T47D (cell line): ENCODE measurements at places on chromosomes 13 and 19.
A peak's percentile ranks its signal among the peaks of the same experiment; 100 is the strongest.

- DNase-seq: no peak
Observed at GRCh38 chr19:37695144-37695899, 24.2 kb downstream of the ZNF607 start.

DNA sequence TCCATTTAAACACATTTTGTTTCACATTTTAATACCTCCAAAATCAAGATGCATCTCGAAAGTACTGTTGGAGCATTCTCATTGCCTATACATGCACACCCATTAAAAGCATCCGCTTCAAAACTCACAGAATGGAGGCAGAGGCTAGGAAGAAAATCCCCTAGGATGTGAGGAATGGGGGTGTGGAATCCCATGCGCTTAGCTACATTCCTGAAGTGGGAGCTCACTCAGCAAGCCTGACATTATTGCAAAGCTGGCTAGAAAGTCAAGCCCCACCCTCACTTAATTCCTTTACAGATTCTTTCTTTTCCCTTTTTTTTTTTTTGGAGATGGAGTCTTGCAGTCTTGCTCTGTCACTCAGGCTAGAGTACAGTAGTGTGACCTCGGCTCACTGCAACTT is 4.6 kb upstream of the FAM32A start:
- DNase-seq: no peak

DNA sequence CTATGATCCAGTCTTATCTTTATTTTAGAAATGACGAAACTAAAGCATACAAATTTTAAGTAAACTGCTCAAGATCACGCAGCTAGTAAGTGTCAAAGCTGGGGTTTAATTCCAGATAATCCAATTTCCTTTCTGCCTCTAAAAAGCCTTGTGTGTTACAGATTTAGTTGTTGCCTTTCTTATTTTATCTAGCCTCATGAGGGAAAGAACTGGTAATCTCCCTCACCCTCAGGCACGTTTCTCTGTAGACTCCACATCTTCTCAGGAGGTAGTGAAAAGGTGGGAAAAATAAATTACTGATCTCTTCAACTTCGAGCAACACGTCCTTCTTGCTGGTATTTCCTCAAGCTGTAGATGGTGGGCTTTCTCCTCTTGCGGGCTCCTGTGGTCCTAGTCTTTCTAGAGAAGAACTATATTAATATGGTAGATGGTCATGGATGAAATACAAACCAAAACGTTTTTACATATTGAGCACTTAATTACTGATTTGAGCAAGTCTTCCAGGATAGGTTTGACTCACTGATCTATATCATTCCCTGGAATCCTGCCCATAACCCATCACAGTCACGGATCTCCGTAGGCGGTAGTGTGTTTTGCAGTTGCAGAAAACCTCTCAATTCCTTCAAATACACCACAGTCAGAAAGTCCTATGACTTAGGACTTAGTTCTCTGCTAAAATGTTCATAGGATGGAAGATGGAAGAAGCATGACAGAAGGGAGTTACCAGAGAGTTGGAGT is 519.5 kb downstream of the DCT start:
- DNase-seq: no peak

- DNase-seq: no peak
Observed at GRCh38 chr19:44812142-44812718, 3.3 kb downstream of the BCAM start.

GRCh38 chr19:47315125-47315821 is 5.6 kb downstream of the C5AR1 start:
- DNase-seq: peak; percentile 53

DNA sequence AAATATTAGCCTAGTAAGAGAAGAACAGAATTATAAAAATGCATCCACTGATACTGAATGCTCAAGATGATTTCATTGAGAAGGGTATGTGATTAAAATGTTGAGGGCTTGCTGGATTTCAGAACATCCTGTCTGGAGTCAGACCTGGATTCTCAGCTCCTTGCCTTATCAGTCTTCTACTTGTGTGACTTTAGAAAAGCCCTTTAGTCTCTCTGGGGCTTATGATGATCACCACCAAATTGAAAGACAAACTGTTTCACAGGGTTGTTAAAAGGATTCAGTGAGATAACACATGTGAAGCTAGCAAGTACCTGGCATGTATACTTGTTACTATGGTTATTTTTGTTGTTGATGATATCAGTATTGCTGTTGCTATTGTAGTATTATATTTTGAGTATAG is 118.4 kb downstream of the GPC6 start:
- no peak for DNase-seq

DNA sequence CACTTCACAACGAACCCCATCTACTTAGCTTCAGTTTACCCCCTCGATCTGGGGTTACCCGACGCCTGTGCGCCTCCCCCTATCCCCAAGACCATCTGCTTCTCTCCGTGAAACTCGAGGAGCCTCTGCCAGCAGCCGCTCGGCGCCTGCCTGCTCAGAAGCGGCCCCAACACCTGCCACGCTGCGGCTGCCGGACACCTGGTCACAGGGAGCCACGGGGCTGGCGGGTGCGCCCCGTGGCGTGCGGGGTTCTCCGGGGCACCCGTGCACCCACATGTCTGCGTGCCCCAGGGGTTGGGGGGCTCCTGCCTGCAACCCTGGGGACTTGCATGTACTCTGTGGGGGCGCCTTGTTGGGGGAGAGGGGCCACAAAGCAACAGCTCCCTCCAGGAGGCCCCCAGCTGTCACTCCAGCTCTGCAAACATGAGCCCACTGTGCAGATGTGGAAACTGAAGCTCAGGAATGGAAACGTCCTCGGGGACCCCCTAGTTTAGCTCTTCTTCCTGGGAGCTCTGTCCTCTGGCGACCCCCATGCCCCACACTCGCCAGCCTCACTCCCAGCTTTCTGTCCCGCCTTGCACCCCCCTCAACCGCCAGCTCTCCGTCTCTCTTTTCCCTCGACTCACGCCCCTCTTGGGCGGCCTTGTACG is 7.0 kb upstream of the SEMA6B start:
- DNase-seq: no peak

DNA sequence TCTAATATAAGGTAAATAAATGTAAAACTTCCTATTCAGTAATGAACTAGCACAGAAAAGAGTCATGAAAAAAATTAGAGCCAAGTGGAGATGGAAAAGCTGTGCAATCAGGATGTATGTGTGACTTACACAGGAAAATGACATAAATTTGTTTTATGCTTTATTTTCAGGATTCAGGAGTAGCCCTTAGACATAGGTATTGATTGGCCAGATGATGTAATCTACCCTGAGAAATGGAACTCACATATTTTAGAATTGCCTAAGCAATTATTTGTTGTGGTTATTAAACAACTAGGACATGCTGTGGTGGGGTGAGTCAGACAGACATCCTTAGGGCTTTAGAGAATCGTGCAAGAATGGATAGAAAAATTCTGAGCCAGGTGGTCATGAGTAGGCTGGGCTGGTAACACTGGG is 110.6 kb downstream of the PCDH9 start:
- peak; percentile 5 for DNase-seq

DNA sequence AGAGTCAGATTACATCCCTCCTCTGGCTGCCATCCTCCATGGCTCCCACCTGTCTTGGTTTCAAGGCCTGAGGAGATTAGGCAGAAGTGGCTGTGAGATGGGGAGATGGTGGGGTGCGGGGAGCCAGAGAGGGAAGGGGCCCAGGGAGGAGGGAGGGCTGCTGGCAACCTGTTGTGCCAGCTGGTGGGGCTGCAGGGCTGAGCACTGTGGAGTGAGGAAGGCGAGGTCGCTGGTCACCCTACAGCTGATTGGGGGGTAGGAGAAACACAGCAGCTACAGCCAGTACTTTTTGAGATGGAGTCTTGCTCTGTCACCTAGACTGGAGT is 48.3 kb downstream of the CD320 start:
- DNase-seq: no peak
